ENCODE measurements at places on chromosomes 5 and 9. TPM values are rescaled to one million over a fixed set of nuclear protein-coding genes. Genes with fewer than 3 reads are reported as not detected.

Gene IFNA13
- not detected for total RNA-seq

GRCh38 chr9:37369671-37370070, 52.8 kb upstream of the GRHPR start:
- no peak for DNase-seq

DNA sequence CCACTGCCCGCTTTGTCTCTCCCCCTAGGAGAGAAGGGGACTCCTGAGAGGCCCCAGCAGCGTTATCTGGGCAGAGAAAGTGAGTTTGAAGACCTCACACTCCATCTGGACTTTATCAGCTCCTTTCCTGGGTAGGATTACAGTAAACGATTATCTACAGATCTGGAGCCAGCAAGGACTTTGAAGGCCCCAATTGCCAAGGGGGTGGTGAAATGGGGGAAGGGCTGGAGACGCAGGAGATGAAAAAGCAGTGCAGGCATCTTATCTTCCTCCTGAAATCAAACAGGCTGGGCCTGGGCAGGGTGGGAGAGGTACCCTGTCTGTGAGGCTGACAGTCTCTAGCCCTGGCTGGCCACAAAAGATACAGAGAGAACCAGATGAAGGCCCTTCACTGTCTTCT, 105.8 kb upstream of the MSX2 start:
- no peak for DNase-seq

DNA sequence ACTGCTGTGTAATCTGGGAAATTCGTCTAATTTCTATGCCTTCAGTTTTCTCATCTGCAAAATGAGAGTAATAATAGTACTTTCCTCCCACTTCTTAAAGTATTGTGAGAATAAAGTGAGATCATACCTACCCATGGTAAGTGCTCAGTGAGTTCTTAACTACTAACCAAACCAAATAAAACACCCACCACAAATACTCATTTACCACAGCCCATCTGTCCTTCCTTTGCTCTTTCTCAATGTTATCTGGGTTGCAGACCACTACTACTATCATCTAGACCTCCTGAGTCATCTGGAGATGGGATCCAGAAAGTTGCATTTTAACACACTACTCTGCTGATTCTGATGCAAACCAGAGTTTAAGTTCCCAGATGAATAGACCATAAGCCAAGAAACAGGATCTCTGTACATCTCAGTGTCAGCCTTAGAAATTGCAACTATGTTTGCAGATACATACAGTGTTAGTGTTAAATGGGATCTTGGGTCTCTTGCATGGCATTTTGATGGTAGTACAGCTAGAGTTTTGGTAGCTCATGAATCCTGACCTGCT, 105.4 kb upstream of the ATP10B start:
- DNase-seq = no peak

DNA sequence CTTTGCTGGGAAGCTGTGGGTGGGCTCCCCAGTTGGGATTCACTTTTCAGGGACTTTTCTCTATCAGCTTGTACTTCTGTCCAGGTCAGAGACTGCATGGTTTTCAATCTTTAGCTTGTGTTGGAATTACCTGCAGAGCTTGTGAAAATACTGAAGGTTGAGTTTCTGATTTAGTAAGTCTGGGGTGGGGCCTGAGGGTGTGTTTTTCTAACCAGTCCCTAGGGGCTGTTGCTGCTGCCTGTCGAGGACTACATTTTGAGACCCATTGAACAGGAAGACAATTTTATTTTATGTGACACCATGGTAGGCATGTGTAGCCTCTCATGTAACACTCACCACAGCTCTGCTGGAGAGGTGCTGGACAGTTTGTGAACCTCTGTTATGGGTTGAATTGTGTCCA, 14.7 kb upstream of the MLANA start:
- DNase-seq = no peak

Gene SLC6A19
- total RNA-seq = not detected

Gene SUSD3
- 3.0 TPM for total RNA-seq

GRCh38 chr9:83501565-83501964, 36.6 kb downstream of the FRMD3 start:
- DNase-seq = no peak

GRCh38 chr5:1720396-1721110, 79.1 kb downstream of the MRPL36 start:
- no peak for DNase-seq

DNA sequence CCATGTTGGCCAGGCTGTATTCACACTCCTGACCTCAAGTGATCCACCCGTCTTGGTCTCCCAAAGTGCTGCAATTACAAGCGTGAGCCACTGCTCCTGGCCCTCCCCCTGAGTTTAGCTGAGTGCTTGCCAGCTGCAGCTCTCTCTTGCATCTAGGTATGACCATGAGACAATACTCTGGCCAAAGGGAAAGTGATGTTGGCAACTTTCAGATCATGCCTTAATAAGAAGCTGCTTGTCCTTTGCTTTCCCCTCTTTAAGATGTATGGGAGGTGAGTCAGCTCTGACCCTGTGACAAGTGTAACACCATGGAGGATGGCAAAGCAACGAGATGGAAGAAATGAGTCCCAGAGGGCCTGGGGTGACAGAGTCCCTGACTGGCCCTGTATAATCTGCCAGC, 18.7 kb upstream of the DCAF12 start:
- DNase-seq = no peak

Gene NIM1K
- total RNA-seq = 0.10 TPM

- no peak for DNase-seq
Measured at GRCh38 chr5:159359408-159359807, 29.1 kb upstream of the IL12B start.

Gene DNAJB5
- total RNA-seq = 9.1 TPM

Gene STC2
- 0.69 TPM for total RNA-seq

All from skin of body (tissue), 3 donors.